CD14-positive monocyte (primary cell): ENCODE measurements at places on chromosomes 6 and 20. TPM values are rescaled to one million over a fixed set of nuclear protein-coding genes. Genes with fewer than 3 reads are reported as not detected.

Gene KIF25
- polyA plus RNA-seq, result not detected

Gene DSP
- not detected for polyA plus RNA-seq

GRCh38 chr20:33812908-33813462 lies 1.8 kb downstream of the CHMP4B start:
- peak; percentile 52 for DNase-seq

DNA sequence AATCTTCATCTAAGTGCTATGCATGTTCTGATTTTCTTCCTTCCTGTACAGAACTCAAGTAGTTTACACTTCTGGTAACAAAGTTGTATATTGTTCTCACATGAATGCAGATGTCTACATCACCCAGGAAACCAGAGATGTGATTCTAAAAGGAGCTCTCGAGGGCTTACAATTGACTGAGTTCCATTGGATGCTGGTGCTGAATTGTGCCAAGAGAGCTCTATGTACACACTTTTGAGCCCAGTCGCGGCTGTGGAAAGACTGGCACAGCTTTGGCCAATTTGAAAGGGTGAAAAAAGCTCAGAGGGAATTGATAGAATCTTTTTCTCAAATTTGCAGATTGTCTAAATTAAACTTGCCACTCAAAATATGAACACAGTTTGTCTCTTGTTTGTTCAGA lies 340.7 kb downstream of the LMBRD1 start:
- DNase-seq, result no peak

GRCh38 chr6:134863763-134864510 lies 86.0 kb downstream of the ALDH8A1 start:
- no peak for DNase-seq

DNA sequence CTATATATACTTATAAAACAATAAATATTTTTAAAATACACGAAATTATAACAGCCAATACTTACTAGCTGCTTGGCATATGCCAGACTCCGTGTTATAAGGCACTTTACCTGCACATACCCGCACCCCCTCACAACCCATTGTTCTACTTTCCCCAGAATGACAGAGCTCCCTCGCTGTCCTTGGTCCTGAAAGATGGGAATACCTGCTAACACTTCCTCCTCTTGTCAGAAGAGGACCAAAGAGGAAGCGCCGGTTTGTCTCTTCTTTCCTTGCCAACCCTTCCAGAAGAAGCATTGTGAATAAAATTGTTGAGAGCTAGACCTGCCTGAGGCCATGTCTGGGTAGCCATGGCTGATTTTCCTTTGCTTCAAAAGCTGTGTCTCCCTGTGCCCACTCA lies 149.3 kb downstream of the PTPRT start:
- no peak for DNase-seq

- DNase-seq, result no peak
These were observed 126.6 kb downstream of the ZFP64 start for GRCh38 chr20:52064931-52065330.

GRCh38 chr6:23036406-23036983 lies 467.1 kb downstream of the HDGFL1 start:
- no peak for DNase-seq

DNA sequence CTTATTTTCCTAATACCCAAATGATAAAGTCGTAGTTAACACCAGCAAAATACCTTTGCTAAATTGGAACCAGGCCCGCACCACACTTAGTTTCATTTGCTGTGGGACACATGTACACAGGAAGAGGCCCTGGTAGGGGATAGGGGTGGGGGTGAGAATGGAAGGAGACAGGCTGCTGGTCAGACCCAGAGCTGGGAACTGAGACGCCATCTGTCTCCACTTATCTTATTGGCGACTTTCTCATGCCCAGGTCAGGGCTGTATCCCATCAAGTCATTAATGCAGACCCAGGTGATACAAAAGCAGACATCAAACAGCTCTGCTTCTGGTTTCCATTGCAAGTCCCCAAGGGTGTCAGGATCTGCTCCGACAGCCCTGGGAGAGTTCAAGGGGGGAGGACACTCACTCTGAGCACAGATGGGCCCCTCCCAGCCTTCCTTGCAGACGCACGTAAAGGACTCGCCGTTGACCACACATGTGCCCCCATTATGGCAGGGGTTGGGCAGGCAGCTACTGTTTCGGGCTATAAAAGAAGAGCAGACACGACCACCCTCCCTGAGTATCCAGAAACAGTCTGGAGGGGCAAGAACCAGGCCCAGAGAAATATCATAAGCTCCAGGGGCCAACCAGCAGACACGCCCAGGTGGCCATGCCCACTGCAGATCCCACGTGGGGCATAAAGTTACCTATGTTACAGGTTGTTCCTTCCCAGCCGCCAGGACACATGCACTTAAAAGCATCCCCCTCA lies 29.2 kb downstream of the JAG1 start:
- no peak for DNase-seq

Gene THEMIS
- 0.13 TPM for polyA plus RNA-seq

DNA sequence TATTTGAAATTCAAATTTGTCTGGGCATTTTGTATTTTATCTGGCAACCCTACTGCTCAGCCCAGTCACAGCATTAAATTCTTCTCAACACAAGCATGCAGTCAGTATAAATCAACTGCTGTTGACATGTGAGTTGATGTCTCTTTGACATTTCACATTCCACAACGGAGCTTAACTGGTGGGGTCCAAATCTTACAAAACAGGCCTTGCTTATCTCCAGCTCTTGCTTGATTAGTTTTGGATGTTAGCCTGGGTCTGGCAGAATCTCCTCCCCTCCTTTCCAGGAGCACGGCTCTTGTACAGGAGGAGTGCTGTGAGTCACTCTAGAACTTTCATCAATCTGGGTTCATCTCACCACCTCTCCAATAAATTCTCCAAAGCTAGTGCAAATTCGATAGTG lies 80.8 kb upstream of the PHACTR1 start:
- DNase-seq, result no peak

Gene SNRPB
- polyA plus RNA-seq, result 136 and 190 TPM in 2 replicates

GRCh38 chr20:50335866-50336265 lies 145.2 kb downstream of the CEBPB start:
- no peak for DNase-seq

- peak; percentile 71 for DNase-seq
These were observed 29.8 kb downstream of the PDYN start for GRCh38 chr20:1964061-1964460.

Gene SLC22A16
- polyA plus RNA-seq, result 4.0 TPM

DNA sequence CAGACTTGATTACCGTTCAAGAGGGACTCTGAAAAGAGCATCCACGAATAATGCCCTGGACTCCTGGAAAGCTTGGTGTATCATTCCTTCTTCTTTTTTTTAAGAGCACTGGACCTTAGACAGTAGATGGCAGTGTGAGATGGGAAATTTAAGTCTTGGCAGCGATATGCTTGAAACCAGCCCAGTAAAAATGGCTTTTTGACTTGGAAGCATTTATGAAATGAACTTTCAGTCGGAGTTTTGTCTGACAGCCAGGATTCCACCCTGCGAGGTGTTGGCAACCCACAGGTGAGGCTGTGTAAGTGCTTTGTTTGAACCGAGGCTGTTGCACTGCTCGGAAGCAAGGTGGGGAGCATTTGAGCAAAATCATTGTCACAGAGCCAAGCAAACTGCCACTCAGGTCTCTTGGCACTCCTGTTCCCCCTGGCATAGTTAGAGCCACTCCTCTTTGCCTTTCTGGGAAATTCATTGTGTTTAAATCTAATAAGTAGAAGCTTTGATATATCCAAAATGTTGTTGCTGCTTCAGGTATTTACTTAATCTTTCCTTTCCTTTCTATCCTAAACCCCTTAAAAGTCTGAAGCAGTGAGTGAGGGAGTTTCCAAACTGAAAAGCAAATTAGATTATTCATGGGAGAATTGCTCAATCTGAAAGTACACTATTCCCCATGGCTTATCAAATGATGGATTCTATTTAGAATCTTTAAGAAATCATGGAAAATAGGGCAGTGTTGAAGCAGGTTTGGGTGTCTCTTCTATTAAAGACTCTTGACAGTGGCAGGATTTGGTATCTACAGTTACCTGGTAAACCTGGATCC lies 272.8 kb upstream of the SLC35B3 start:
- DNase-seq, result peak; percentile 29

GRCh38 chr6:16819752-16820151 lies 58.5 kb upstream of the ATXN1 start:
- no peak for DNase-seq

- DNase-seq, result no peak
These were observed 137.0 kb upstream of the AFDN start for GRCh38 chr6:167689751-167690150.

DNA sequence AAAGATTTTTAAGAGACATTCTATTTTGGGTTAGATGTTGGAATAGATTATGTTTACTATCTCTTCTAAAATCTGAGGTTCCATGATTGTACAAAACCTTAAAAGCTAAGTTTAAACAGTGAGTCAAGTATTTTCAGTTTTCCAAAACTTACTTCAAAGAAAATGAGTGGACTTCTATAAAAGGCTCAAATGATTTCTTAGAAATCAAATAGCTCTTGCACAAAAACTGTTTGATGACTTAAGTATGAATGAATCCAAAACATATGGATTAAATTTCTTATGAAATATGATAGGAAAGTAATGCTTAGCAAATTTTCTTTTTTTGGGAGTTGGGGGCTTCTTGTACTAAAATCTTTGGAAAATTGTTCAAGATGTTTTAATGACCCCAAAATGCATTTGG lies 837.3 kb upstream of the SLC35B3 start:
- no peak for DNase-seq

- peak; percentile 43 for DNase-seq
These were observed 37.1 kb downstream of the PPP1R16B start for GRCh38 chr20:38842558-38842981.

Gene PLG
- not detected for polyA plus RNA-seq

GRCh38 chr20:1437235-1437904 lies 29.3 kb downstream of the NSFL1C start:
- peak; percentile 69 for DNase-seq

- no peak for DNase-seq
These were observed 5.7 kb upstream of the RAB5IF start for GRCh38 chr20:36599912-36600345.
